ENCODE measurements at places on chromosomes 5 and 9.

DNA sequence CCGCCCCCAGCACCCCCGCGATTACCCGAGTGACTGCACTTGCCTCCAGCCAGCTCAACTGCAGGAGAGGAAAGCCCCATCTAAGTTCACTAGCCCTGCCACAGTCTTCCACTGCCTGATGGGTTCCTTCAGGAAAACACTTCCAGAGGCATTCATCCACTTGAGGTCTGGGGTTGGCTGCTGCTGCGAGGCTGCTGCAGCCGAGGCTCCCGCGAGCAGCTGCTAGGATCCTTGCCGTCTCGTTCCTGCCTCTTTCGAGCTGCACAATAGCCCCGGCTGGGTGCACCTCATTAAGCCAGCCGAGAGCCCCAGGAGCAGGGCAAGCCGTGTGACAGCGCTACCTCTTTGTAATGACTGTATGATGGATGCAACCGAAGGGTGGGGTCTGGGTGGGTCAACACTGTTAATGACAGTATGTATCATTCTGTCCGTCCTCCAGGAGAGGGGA is 24.2 kb upstream of the ELAVL2 start:
- peak; percentile 24 for DNase-seq

- DNase-seq = no peak
Measured at GRCh38 chr5:170151097-170151831, 45.6 kb downstream of the FOXI1 start.

GRCh38 chr5:44969825-44970224 is 161.1 kb downstream of the MRPS30 start:
- DNase-seq = no peak

DNA sequence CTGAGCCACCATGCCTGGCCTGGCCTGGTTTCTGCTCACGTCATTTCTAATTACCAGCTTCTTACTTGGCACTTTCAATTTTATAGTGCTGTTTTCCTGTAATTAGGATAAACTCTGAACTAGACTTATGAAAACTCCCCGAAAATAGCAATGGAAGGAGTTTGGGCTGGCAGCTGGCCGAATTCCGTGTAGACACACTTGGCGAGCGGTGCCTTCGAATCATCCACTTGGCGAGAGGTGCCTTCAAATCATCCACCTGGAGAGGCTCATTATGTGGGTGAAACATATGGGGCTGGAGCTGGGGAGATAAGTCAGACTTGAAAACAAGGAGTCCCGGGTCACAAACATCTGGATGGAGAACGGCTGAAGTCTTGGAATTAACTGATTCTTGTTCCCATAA is 203.7 kb downstream of the ROR2 start:
- DNase-seq = no peak

GRCh38 chr5:172171118-172171517 is 16.9 kb downstream of the STK10 start:
- no peak for DNase-seq

DNA sequence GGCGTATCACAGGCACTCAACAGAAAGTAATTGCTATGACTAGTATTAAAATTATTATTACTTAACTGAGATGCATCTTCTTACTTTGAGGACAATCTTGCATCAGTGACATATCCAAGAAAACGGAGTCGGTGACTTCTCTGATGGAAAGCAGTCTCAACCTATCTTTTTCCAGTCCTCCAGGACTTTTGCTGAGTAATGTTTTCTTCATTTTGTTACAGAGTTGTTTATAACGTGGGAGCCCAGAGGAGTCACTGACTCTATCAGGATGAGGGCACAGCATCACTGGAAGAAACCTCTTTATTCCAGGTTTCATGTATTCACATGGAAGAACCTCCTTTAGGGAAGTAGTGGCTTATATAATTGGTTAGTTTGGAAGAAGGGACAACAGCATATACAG is 51.5 kb upstream of the MELK start:
- no peak for DNase-seq

DNA sequence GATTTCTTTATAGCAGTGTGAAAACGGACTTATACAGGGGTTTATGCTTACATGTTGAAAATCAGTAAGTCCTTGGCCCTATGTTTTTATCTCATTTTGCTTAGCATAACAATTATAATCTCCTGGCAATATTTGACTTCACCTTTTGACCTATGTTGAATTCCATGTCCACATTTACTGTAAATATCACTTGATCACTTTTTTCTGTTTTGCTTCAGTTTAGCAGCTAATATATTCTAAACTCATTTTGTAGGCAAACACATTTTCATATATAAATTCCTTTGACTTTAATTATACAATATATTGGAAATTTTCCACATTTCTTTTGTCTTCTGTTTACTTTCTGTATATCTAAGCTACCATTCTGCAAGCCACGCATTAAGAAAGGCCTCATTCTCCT is 674.0 kb downstream of the MAT2B start:
- DNase-seq = no peak

DNA sequence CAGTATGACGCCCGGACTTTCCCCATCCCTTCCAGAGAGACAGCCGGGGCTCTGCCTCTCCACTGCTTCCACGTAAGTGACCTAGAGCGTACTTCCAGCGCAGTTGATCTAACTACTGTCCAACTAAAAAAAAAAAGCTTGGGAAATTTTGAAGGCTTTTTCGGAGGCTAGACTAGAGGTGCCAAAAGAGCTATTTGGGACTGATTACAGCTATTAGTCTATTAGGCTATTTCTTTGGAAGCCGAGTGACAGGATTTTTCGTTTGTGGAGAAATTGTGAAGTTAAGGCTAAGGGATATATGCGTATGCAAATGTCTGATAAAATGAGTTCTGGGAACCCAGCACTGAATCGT is 1.5 kb downstream of the CCNO start:
- DNase-seq = no peak

DNA sequence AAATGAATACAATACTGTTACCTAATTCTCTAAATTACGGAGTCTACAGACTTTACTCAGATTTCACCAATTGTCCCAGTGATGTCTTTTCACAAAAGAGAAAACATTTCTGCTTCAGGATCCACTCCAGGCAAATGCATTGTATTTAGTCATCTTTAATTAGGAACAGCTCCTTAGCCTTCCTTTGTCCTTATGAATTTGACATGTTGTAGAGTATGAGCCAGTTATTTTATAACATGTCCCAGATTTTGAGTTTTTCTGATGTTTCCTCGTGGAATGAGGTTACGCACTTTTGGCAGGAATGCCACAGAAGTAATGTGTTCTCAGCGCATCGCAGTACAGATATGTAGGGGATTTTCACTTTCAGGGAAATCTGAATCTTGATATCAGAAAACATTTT is 10.5 kb downstream of the HABP4 start:
- DNase-seq = no peak

GRCh38 chr9:7433508-7434292 is 365.9 kb downstream of the DMAC1 start:
- DNase-seq = no peak

DNA sequence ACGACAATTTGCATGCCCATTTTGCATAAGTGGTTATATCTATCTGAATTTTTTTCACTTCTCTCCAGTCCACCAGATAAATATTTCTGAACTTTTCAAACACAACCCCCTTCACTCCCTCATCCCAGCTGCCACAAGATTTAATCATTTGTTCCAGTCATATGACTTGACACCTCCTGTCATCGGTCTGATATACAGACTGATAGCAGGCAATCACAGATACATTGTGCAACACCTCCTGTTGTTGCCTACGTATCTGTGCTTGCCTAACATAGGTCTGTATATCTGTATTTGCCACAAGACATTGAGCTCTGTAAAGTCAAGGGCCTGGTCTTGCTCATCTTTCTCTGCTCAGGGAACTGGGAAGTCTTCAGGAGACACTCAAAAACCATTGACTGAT is 65.6 kb downstream of the GNA14 start:
- DNase-seq = no peak

- peak; percentile 80 for DNase-seq
Measured at GRCh38 chr9:2621722-2622460, at the start of gene VLDLR. VLDLR (plus strand) TSS chr9:2621787; CDS start chr9:2622190, 403 bp downstream.

- DNase-seq = no peak
Measured at GRCh38 chr9:136196404-136197083, 8.4 kb downstream of the LHX3 start.

DNA sequence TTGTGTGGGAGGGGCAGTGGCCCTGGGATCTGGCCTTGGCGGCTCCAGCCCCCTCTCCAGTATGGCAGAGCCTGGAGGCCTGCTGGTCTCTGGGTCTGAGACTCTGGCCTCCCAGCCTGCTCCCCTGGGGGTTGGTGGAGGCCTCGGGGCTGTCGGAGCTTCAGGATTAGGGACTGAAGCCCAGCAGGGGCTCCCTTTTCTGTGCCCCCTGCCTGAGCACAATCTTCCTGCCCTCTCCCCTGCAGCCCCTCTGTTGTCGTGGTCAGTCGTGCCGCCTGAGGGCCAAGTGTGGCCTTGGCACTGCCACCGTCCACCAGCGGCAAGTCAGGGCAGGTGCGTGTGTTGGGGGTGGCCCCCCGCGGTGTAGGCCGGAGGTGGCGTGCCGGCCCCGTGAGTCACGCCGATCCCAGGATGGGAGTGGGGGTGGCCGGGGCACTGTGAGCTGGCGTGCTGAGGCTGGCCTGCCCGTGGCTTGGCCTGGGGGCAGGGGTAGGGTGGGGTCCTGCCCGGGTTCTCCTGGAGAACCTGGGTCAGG is 53.6 kb downstream of the RXRA start:
- DNase-seq = no peak
